Endothelial cell (in vitro differentiated cells): ENCODE measurements at places on chromosomes 11 and 22.
A peak's percentile ranks its signal among the peaks of the same experiment; 100 is the strongest.

- no peaks in the 10 kb centered on the region for H3K36me3 ChIP-seq
- H3K4me3 ChIP-seq: no peak overlapping the region
- H3K4me1 ChIP-seq: peaks cover 3% of the 10 kb centered on the region
- DNase-seq: no peak
- no peak overlapping the region for H3K27ac ChIP-seq
- H3K27me3 ChIP-seq: peaks cover 2% of the 10 kb centered on the region
Measured at GRCh38 chr11:131300439-131300717, 70.0 kb upstream of the NTM start.

- DNase-seq: no peak
- H3K27me3 ChIP-seq: peaks cover 2% of the 10 kb centered on the region
- H3K27ac ChIP-seq: no peak overlapping the region
- no peaks in the 10 kb centered on the region for H3K4me1 ChIP-seq
- H3K4me3 ChIP-seq: no peak overlapping the region
Measured at GRCh38 chr11:65934014-65934413, 11.3 kb upstream of the TSGA10IP start.

GRCh38 chr22:46172522-46173110 lies 22.3 kb downstream of the PPARA start:
- H3K4me3 ChIP-seq: no peak overlapping the region
- H3K4me1 ChIP-seq: peaks cover 4% of the 10 kb centered on the region
- H3K36me3 ChIP-seq: peaks cover 14% of the 10 kb centered on the region
- DNase-seq: no peak
- no peak overlapping the region for H3K27ac ChIP-seq

- peaks cover 7% of the 10 kb centered on the region for H3K36me3 ChIP-seq
- no peak for DNase-seq
- H3K27ac ChIP-seq: peak overlapping the region; percentile 32
- no peak overlapping the region for H3K4me3 ChIP-seq
- H3K4me1 ChIP-seq: peaks cover 26% of the 10 kb centered on the region
- H3K27me3 ChIP-seq: peaks cover 7% of the 10 kb centered on the region
Measured at GRCh38 chr22:19566279-19567156, 42.3 kb upstream of the CLDN5 start.

DNA sequence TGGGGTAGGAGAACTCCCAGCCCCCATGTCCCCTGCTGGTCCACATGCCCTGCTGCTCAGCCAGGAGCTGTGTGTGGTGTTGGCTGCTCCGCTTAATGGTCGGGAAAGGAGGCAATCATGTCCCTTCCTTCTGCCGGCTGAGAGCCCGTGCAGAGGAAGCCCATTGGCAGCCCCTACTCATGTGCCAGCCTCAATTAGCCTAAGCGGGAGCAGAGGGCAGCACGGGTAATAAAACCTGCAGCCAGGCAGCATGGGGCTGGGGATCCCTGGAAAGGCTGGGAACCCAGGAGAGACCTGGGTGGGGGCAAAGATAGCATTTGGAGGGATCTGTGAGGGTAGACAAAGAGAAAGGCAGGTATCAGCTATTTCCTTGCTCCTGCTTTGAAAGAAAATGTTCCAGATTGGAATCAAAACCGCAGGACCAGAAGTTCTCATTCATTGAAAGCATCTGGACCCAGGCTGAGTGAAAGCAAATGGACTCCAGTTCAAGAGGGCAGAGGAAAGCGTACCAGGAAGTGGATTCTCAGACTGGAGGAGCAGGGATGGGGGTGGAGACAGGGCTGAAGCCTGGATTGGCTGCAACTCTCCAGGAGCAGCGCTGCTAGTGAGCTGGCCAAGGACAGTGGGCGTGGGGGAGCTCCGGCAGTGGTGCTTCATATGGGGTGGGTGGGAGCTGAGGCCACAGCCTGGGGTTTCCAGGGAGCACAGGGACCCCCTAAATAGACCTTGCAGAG lies 103.4 kb upstream of the NECTIN1 start:
- no peak overlapping the region for H3K27ac ChIP-seq
- no peak overlapping the region for H3K4me3 ChIP-seq
- peaks cover 5% of the 10 kb centered on the region for H3K27me3 ChIP-seq
- H3K36me3 ChIP-seq: no peaks in the 10 kb centered on the region
- H3K4me1 ChIP-seq: peaks cover 8% of the 10 kb centered on the region
- DNase-seq: no peak

DNA sequence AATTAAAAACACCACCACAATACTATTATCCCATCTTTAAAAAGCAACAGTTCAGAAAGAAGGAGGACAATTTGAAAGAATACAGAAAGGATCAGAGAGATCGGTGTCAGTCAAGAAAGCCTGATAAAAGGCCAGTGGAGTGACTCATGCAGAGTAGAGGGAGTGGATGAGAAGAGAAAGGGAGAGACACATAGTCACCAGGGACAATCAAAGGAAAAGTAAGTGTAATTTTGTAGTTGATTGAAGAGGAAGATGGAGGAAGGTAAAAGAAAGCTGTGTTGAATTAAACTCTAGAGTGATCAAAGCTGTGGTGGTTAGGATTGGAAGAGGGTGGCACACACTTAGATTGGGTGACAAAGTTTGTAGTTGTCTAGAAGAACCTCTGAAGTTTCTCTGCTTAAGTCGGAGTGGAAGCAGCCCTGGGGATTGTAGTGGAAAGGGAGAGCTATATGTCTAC lies 14.1 kb downstream of the SPECC1L start:
- H3K27ac ChIP-seq: peak overlapping the region; percentile 16
- H3K36me3 ChIP-seq: peaks cover 4% of the 10 kb centered on the region
- peaks cover 44% of the 10 kb centered on the region for H3K4me1 ChIP-seq

GRCh38 chr11:45658292-45658991 lies 7.0 kb downstream of the CHST1 start:
- peak; percentile 90 for DNase-seq
- peak overlapping the region; percentile 86 for H3K27ac ChIP-seq
- H3K36me3 ChIP-seq: peaks cover 24% of the 10 kb centered on the region
- peaks cover 25% of the 10 kb centered on the region for H3K27me3 ChIP-seq
- peaks cover 84% of the 10 kb centered on the region for H3K4me1 ChIP-seq

GRCh38 chr22:37442135-37442534 lies 14.9 kb upstream of the ELFN2 start:
- DNase-seq: no peak
- H3K27me3 ChIP-seq: peaks cover 2% of the 10 kb centered on the region
- no peak overlapping the region for H3K27ac ChIP-seq
- H3K4me1 ChIP-seq: no peaks in the 10 kb centered on the region
- H3K36me3 ChIP-seq: peaks cover 4% of the 10 kb centered on the region

DNA sequence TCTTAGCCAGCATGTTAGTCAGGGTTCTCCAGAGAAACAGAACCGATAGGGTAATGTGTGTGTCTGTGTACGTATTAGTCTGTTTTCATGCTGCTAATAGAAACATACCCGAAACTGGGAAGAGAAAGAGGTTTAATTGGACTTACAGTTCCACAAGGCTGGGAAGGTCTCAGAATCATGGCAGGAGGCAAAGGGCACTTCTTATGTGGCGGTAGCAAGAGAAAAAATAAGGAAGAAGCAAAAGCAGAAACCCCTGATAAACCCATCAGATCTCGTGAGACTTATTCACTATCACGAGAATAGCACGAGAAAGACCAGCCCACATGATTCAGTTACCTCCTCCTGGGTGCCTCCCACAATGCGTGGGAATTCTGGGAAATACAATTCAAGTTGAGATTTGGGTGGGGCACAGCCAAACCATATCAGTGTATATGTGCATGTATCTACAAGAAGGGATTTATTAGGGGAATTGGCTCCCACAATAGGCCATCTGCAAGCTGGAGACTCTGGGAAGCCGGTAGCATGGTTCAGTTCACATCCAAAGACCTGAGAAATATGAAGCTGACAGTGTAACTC lies 173.7 kb upstream of the NECTIN1 start:
- H3K27ac ChIP-seq: no peak overlapping the region
- no peak overlapping the region for H3K4me3 ChIP-seq
- DNase-seq: no peak

- H3K4me3 ChIP-seq: no peak overlapping the region
- no peaks in the 10 kb centered on the region for H3K4me1 ChIP-seq
- H3K36me3 ChIP-seq: no peaks in the 10 kb centered on the region
- DNase-seq: no peak
- no peaks in the 10 kb centered on the region for H3K27me3 ChIP-seq
- no peak overlapping the region for H3K27ac ChIP-seq
Measured at GRCh38 chr22:33806191-33806590, 114.1 kb downstream of the LARGE1 start.

DNA sequence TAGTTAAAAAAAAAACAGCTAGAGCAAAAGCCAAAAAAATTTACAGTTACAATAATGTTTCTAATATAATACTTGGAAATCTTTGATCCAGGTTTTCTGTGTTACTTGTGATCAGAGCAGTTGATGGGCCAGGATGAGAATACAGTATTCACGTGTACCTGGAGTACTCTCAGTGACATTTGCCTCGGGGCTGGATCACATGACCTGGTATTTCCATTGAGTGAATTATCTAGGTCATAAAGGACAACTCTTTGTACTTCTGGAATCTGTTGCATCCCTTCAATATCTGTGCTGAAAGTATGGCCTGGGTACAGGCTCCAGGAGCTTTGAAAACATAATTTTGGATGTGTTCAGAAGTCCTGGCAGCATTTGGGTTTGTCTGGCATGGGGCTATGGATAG lies 93.5 kb downstream of the GRAMD1B start:
- peaks cover 51% of the 10 kb centered on the region for H3K4me1 ChIP-seq
- H3K4me3 ChIP-seq: no peak overlapping the region
- no peak for DNase-seq
- H3K36me3 ChIP-seq: no peaks in the 10 kb centered on the region

DNA sequence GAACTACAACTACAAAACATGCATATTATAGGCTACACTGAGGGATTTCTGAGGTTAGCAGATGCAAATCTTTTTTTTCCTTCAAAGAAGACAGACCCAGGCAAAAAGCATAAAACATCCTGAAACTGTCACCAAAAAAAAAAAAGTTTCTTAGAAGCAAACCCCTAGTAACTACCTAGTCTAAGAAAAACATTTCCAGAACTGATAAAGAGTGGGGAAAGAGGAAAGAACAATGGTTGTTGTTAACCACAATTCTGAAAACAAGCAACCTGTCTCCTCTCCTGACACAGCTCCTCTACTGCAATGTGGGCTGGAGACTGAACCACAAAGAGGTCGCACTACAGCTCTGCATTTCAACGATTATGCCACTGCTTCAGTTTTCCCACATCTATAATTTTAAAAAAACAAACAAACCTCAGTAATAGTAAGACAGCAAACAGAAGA lies 15.0 kb downstream of the DENND5A start:
- H3K27ac ChIP-seq: peak overlapping the region; percentile 81
- H3K4me1 ChIP-seq: peaks cover 23% of the 10 kb centered on the region
- peaks cover 1% of the 10 kb centered on the region for H3K27me3 ChIP-seq

DNA sequence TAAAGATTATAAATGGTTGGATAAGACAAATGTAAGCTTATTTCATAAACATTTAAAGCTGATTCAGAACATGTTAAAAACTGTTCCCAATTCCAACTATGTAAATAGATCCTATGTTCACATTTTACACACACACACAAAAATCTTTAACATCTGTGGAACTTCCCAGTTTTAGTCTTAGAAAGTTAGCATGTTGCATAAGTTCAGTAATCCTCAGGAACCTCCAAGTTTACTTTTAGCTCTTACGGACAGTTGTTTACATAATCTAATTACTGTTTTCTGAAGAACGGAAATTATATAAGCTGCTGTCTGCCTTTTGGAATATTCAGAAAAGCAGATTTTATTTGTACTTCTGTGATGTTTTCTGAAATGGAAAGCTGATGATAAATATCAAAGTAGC lies 53.3 kb downstream of the PANX1 start:
- H3K4me1 ChIP-seq: peaks cover 3% of the 10 kb centered on the region
- no peak overlapping the region for H3K4me3 ChIP-seq
- peaks cover 8% of the 10 kb centered on the region for H3K36me3 ChIP-seq
- no peak overlapping the region for H3K27ac ChIP-seq

GRCh38 chr11:131099013-131099412 lies 182.7 kb upstream of the SNX19 start:
- H3K36me3 ChIP-seq: no peaks in the 10 kb centered on the region
- DNase-seq: no peak
- H3K27me3 ChIP-seq: peaks cover 1% of the 10 kb centered on the region
- no peak overlapping the region for H3K4me3 ChIP-seq
- no peak overlapping the region for H3K27ac ChIP-seq

DNA sequence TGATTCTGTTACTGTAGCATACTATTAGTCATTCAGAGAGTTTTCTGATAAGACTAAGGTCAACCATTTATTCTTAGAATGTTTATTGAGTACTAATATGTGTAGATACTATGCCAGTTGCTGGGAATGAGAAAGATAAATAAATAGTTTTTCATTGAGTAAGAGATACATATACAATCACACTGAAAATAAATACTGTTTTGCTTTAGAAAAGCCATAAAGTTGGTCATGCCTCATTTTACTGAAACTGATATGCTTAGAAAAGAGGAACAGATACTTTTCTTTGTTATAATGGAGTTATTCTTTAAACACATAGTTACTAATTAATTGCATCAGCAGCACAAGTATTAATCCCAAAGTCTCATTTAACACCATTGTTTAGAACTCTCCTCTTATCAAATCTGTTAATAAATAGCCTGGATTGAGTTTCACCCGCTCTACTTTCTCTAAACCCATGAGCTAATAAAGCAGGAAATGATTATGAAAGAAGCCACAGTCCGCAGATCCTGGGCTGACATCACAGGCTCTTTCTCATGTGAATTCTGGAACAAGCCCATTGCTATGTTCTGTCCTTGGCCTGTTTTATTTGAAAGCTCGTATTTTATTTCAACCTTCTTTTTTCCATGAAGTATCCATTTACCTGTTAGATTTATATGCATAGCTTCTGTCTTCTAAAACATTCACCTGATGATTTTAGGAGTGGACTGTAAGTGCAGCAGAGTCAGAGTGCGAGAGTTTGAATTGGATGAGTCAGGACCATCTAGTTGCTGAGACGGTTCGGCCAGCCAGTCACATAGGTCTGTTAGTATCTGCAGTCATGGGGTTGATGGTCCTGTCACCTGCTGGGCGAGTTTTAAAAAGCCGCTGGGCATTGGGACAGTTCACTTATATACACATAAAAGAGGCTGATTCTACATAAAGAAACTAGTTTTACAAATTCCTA lies 35.5 kb downstream of the PIWIL4 start:
- no peaks in the 10 kb centered on the region for H3K36me3 ChIP-seq
- no peak overlapping the region for H3K4me3 ChIP-seq
- no peak overlapping the region for H3K27ac ChIP-seq

GRCh38 chr11:32792948-32793475 lies 1.4 kb downstream of the CCDC73 start:
- DNase-seq: peak; percentile 60
- no peak overlapping the region for H3K4me3 ChIP-seq
- no peak overlapping the region for H3K27ac ChIP-seq
- no peaks in the 10 kb centered on the region for H3K27me3 ChIP-seq

- H3K4me3 ChIP-seq: no peak overlapping the region
- peaks cover 15% of the 10 kb centered on the region for H3K27me3 ChIP-seq
- peaks cover 12% of the 10 kb centered on the region for H3K36me3 ChIP-seq
- DNase-seq: no peak
Measured at GRCh38 chr11:76653674-76654284, 16.8 kb downstream of the LRRC32 start.

- H3K36me3 ChIP-seq: no peaks in the 10 kb centered on the region
- H3K27ac ChIP-seq: no peak overlapping the region
- H3K27me3 ChIP-seq: peaks cover 6% of the 10 kb centered on the region
- peaks cover 35% of the 10 kb centered on the region for H3K4me1 ChIP-seq
- no peak overlapping the region for H3K4me3 ChIP-seq
- DNase-seq: peak; percentile 23
Measured at GRCh38 chr22:20243537-20244249, 24.4 kb downstream of the RTN4R start.

- H3K36me3 ChIP-seq: no peaks in the 10 kb centered on the region
- DNase-seq: no peak
- no peaks in the 10 kb centered on the region for H3K4me1 ChIP-seq
Measured at GRCh38 chr11:89347071-89347470, 144.1 kb downstream of the NOX4 start.

- no peaks in the 10 kb centered on the region for H3K36me3 ChIP-seq
- no peaks in the 10 kb centered on the region for H3K27me3 ChIP-seq
- DNase-seq: no peak
Measured at GRCh38 chr11:334264-334994, 13.8 kb upstream of the IFITM3 start.
